ENCODE measurements at places on chromosomes 5 and 9.

GRCh38 chr9:88645172-88645878, 110.3 kb downstream of the NXNL2 start:
- no peak for DNase-seq

DNA sequence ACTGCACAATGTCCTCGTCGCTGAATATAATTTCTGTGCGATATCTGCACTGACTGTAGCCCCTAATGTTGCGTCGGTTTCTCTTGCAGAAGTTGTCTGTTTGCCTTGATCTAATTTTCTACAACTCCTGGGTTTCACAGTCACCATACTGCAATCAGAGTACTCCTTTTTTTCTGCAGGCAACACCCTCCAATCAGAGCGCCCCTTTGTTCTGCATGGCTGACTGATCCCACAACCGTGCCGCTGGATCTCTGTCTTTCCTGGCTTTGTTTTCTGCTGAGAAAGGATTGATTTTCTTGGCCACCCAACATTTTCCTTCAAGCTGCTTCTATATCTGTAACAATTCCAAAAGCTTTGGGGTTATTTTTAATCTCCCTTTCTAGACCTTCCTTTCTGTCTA, 182.2 kb upstream of the SMARCA2 start:
- no peak for DNase-seq

- no peak for DNase-seq
Measured at GRCh38 chr9:12922224-12922866, 147.5 kb downstream of the LURAP1L start.

DNA sequence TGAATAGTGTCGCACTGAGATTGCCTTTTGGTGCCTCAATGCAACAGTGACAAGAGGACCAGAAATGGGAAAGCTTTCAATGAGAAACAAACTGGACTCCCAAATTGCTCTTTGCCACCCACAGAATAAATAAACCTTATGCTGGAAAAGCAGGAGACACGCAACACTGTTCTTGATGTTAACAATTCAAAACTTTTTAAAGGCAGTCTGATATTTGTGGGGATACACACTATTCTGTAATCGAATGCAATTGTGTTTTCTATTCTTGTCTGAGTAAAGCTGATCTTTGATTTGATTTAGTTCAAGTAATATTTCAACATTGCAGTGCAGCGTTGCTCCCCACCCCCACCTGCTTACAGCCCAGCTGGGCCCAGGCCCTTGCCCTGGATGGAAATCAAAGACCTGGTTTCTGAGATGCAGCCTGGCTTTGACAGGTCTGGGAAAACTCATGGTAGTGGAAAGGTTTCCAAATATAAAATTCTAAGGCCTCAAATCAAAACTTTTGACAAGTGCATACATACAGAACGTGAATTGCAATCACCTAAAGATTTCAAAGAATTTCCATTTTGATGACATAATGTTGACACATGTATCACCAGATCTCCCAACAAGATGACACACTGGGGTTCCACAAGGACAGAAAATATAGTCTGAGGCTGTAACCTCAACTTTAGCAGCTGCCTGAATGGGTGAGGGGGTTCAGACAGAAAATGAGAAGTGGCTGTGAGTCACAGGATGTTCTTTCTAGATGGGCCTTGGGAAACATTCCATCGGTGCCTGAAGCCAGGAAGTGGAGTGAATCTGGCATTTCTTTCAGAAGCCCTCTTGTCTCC, 55.1 kb downstream of the ABCA1 start:
- DNase-seq: no peak

DNA sequence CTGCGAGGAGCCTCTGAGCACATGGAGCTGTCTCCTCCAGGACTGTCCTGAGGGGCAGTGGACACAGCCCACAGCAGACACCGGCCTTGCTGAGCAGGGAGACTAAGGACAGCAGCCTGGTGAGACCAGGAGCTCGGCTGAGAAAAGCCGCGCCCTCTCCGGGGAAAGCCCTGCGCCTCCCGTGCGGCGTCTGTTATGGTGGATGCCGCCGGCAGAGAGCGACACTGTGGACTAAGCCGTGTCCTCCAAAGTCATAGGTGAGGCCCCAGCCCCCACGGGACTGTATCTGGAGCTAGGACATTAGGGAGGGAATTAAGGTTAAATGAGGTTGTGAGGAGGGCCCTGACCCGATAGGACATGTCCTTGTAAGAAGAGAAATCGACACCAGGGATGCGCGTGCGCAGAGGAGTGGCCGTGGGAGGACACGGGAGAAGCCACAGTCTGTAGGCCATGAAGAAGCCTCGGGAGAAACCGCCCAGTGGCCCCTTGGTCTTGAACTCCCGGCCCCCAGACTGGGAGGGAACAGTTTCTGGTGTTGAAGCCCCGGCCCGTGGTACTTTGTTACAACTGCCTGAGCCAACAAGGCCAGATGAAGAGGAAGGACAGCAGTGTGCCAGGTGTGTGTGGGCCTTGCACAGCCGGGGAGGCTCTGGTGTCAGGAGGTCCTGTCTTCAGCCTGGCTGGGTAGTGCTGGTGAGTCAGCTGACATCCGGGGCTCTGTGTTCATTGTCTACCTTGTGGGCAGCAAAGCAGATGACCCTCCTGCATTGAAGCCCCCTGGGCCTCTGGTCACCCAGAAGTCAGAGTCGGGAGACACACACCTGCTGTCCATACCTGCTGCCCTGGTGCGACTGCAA, 22.1 kb downstream of the MRPL36 start:
- DNase-seq: no peak

- DNase-seq: no peak
Measured at GRCh38 chr5:82163452-82164175, 114.5 kb downstream of the RPS23 start.

- DNase-seq: no peak
Measured at GRCh38 chr5:56550227-56550626, 265.1 kb upstream of the MAP3K1 start.
